ENCODE measurements at places on chromosomes 2 and 18.
A peak's percentile ranks its signal among the peaks of the same experiment; 100 is the strongest.

DNA sequence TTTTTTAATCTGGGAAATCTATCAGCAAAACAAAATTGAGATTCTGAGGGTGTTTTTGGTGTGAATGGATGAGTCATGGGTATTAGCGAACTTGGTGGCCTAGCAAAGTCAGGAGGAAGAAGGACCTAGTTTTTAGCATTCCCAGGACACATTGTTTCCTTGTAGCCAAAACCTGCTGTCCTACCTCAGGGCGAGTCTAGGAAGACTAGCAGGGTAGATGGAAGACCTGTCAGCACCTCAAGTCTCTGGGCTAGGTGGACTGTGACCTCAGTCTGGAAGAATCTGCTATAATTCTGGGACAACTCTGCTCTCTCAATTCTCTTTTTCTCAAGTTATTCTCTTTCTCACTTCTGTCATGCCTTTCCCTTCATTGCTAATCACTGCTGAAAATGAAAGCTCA lies 1399.3 kb upstream of the LRRTM1 start:
- DNase-seq, result no peak

DNA sequence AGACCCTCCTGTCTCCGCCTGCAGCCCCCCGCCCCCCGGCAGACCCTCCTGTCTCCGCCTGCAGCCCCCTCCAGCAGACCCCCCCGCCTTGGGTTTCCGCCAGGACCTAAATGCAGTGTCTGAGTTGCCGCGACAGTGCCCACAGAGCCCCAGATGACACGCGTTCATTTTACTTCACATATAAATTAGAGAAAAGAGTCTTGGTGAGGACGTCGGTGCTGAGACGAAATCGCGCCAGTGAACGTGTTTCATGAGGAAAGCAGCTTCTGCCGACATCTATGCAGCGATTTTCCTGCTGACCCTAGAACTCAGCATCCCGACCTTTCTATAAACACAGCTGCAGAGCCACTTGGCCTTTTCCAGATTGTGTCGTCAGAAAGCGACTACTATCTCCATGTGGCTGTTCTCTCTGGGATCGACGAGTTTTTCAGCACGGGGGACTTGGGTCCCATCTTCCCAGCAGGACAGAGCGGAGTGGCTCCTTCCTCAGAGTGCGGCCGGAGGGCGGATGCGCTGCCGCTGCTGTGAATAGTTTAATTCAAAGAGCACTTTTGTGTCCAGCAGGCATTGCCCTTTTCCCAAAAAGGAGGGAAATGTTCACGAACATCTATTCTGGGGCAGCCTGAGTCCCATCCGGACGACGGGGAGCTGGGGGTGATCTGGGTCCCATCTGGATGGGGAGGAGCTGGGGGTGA lies 136.7 kb downstream of the NFATC1 start:
- DNase-seq, result no peak

DNA sequence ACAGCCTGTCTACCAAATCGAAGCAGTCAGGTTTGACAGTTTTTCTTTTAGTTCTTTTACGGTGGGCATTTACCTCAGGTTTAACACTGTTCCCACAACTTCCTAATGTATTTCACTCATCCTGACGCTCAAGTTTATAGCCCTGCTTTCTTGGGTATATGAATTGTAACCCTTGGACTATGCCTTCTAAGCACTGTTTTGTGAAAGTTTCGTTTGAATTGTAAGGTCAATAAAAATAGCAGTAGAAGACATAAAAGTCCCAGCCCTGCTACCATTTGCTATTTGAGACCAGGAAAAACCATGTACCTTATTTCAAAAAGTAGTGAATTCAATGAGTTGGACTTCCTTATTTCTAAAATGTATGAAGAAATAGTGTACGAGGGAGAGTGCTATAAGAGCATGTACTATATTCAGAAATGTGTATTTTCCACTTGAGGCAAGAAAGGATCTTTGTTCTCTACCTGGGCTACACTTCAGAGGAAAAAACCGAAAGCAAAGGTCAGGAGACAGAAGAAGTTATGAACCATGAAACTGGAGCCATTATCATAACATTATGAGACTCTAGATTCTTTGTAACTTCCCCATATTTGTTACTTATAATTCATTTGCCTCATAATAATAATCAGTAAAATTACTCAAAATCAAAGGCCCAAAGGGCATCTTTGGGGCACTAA lies 1.9 kb upstream of the ZC3H15 start:
- no peak for DNase-seq

- no peak for DNase-seq
These were observed 197.9 kb downstream of the DSEL start for GRCh38 chr18:67318651-67319050.

- peak; percentile 44 for DNase-seq
These were observed 135.5 kb downstream of the MYO3B start for GRCh38 chr2:170313347-170313991.

DNA sequence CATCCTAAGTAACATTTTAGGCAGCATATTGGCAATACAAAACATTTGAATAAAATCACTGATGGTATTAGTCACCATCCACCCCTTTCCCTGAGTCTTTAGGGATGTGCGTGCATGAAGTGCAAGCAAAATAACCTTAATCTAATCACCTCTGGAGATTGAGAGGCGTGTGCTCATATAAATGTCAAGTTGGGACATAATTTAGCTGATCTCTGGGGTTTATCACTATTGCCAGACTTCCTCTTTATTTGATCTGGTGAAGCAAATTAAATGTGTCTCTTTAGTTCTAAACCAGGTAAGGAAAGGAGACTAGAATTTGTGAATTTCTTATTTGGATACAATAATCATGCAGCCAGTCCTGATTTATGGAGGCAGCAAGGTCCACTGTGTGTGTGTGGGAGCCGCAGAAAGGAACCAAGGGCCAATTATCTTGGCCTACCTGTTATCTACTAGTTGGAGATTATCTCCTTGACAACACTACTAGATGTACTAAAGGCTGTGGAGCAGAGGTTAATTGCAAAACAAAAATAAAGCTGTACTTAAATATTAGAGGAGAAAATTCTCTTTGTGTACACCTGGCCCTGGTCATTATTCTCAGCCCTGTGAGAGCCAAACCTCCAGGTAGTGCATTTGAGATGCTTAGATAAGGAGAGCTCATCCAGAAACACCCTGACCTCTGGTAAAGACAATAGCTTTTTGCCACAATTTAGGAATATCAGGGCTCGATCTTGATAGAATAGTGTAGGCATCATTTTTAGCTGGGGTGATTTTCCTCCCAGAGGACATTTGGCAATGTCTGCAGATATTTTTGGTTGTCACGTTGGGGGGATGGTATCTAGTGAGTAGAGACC lies 78.2 kb downstream of the HRH4 start:
- DNase-seq, result no peak

DNA sequence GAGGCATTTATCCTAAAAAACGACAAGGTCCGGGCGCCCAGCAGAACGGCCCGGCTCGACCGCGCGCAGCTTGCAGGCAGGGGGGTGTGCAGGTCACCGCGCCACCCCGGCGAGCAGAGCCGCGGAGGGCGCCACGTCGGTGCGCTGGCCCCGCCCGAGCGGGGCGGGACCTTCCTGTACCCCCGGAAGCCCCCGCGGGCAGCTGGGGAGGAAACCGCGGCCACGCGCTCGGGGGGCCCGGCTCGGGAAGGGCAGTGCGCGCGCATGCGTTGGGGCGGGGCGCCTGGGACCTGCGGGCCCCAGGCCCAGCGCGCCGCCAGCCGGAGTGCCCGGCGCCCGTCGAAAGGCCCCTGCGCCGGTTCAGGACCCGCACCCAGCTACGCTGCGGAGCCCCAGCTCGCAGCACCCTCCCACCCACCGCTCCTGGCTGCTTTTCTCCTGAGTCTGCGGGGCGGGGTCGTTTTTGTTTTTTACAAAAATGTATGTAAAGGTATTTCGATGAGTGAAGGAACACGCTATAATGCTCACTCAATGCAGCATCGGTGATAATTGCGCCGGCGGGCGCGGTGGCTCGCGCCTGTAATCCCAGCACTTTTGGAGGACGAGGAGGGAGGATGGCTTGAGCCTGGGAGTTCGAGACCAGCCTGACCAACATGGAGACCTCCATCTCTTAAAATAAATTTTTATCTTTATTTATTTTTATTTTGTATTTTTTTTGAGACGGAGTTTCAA lies 47.7 kb upstream of the POMC start:
- DNase-seq, result no peak

DNA sequence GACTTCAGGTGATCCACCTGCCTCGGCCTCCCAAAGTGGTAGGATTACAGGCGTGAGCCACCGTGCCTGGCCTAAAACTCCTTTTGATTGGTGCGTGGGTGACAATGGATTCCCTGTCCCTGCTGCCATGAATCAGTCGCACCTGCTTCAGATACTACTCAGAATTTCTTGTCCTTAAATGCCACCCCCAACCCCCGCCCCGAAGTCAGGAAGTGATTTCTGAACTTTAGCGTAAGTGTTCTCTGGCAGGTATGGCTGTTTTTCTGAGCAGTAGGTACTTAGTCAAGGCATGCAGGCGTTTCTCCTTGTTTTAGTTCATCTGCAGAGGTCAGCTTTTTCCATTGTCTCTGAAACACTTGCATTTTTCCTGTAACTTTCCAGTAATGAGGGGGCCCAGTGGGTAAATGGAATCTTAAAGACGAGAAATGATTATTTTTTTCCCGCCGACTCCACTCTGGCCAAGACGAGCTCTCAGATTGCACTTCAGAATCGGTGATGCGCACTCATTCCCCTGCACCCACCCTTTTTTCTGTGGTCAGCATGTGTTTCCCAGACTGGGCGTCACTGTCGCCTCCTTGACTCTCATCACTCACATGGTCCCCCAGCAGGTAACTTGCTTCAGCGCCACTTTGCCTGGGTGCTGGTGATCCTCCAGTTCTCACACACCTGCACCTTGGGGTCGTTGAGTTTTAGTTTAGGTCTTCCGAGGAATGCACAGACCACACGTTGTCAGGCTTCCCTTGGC lies 179.7 kb downstream of the GBX2 start:
- DNase-seq, result no peak

DNA sequence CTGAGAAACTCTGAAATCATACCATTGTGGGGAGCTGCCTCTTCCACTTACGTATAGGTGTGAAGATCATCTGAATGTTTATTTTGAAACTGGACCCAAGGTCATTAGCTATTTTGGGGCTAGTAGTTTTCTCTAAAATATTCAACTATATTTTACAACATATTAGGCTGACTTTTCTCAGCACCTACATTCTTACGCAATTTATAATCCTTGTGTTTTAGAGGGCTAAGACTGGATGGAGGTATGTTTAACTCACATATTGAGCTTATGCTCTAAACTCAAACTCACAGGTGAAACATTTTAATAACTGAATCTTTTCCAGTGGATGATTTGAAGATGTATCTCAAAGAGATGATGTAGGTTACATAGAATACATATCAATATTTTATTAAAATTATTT lies 49.2 kb downstream of the EFEMP1 start:
- DNase-seq, result no peak

GRCh38 chr2:233832869-233833311 lies 21.4 kb downstream of the HJURP start:
- DNase-seq, result peak; percentile 23

GRCh38 chr18:58861353-58861752 lies 3.3 kb upstream of the ZNF532 start:
- DNase-seq, result no peak

- DNase-seq, result no peak
These were observed 718.8 kb upstream of the PKDCC start for GRCh38 chr2:41329040-41329439.

- DNase-seq, result no peak
These were observed 74.8 kb upstream of the PIEZO2 start for GRCh38 chr18:11224153-11224552.

GRCh38 chr2:234611209-234611608 lies 114.3 kb upstream of the ARL4C start:
- DNase-seq, result no peak

DNA sequence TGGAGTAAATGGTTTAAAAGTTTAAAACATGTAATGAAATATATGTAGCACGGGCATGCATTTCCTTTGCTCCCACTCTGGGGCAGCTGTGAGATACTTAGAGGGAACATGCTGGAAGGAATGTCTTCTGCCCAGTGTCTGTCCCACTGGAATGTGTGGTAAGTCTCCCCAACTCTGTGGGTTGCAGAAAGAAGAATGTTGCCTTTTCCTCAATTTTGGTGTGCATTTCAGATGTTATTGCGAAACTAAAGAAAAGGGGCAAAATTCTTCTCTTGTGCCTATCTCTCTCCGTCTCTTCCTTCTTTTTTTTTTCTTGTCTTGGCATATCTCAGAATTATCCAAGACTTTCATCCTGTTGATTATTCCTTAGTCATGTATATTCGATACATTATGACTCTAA lies 201.1 kb downstream of the SH3RF3 start:
- DNase-seq, result peak; percentile 60

GRCh38 chr2:74887960-74888700 lies 54.2 kb downstream of the HK2 start:
- no peak for DNase-seq

GRCh38 chr18:58268849-58269248 lies 224.8 kb downstream of the NEDD4L start:
- DNase-seq, result no peak

GRCh38 chr2:118823633-118824032 lies 23.8 kb downstream of the EN1 start:
- no peak for DNase-seq

DNA sequence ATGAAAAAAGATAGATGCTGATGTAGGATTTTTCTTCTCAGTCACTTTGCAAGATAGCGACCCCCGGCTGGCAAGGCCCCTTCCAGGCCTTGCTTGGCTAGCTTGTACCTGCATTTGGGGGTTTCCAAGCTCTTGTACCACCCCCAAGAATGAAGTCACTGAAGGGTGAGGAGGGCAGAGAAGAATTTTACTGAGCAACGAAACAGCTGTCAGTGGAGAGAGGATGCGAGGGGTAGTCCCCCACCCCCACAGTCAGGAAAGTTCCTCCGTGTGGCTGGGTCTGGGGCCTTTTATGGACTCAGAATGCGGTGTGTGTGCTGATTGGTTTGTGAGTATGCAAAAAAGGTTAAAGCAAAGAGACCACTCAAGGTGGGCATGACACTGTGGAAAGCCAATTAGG lies 382.0 kb downstream of the GPD2 start:
- no peak for DNase-seq

GRCh38 chr2:20650393-20650876 lies 463 bp downstream of the HS1BP3 start:
- DNase-seq, result no peak

GRCh38 chr2:45192991-45193390 lies 183.7 kb upstream of the SIX2 start:
- no peak for DNase-seq

GRCh38 chr2:63673865-63674533 lies 85.2 kb downstream of the MDH1 start:
- no peak for DNase-seq

DNA sequence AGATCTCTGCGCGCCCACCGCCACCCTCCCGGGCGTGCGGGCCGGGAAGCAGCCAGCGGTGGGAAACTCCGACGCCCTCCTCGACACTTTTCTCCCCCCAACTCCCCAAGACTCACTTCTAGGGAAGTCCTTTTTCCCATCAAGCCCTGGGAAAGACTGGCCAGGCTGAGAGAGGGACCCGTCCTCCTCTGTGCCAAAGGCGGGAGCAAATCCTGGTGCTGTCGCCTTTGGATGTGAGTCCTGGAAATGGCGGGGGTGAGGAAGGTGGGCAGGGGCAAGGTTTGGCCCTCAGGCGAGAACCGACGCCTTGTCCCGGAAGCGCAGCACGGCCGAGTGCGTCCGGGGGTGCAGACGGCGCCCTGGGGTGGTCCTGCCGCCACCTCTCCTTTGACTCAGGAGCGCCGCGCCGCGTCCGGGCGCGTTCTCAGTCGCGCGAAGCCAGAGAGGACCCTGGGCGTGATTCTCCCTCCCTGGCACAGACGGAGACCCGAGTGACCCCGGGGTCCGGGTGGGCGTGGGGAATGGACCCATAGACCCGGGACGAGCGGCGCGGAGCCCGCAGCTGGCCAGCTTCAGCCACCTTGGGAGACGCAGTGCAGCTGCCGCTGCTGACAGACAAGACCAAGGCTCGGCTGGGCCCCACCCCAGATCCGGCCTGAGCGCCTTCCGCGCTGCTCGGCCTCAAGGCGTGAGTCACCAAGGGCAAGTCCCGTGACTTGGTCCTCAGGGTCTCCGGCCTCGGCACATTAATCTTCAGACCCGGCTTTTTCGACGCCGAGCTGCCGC lies 3.5 kb upstream of the LBX2 start:
- peak; percentile 34 for DNase-seq
